Cardiac septum (tissue), 1 donor: ENCODE measurements at places on chromosomes 6 and 20.

DNA sequence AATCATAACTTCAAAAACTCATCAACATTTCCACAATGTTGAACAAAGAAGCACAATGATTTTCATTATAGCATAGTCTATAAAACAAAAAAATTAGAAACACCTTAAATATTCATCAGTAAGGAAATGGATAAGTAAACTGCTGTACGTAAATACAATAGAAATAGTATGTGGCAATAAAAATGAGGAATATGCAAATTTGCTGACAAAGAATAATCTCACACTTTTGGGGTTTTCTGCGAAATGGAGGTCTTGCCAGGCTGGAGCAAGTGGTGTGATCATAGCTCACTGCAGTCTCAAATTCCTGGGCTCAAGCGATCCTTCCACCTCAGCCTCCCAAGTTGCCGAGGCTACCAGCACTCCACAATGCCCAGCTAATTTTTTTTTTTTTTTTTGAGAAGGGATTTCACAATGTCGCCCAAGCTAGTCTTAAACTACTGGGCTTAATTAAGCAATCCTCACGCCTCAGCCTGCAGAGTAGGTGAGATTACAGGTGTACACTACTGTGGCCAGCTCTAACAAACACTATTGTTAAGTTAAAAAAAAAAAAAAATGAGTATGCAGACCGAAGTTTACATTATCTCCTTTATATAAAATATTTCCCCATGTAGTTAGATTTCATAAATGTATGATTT lies 58.8 kb upstream of the SMIM28 start:
- DNase-seq = no peak

DNA sequence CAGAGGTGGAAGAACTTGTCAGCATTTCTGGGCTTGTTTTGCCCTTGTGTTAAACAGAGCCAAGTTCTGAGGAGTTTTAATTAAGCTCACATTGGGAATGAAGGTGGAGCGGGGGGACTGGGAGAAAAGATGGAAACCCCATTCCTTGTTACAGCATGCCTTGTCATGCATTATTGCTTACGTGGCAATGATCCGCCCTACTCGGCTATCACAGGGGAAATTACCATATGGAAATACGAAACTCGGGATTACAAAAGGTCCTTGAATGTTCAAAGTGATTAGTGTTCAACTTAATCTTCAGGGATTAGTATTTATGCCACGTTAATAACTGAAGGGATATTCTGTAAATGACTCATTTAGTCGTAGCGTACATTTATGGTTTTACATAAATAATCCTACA lies 86.4 kb downstream of the MAP3K7 start:
- no peak for DNase-seq

DNA sequence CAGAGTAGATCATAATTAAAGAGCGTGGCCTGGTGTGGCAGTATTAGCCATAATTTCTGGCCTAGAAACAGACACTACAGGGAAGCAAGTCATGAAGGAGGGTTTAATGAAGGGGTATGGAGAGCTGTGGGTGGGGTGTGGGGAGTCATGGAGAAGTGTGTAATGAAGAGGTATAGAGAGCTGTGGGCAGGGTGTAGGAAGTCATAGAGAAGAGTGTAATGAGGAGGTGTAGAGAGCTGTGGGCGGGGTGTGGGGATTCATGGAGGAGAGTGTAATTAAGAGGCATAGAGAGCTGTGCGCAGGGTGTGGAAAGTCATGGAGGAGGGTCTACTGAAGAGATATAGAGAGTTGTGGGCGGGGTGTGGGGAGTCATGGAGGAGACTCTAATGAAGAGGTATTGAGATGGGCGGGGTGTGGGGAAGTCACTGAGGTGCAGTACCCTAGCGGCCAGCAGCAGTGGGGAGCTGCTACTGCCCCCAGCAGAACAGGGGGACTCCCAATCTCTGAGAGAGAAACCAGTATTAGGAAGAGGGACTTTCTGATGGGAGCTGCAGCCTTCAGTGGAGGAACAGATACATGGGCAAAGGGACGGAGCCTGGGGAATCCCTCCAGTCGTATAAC lies 145.4 kb upstream of the FOXA2 start:
- no peak for DNase-seq

GRCh38 chr6:128723667-128724066 lies 159.3 kb upstream of the LAMA2 start:
- DNase-seq = no peak

- DNase-seq = no peak
These were observed 84.0 kb downstream of the ZNF133 start for GRCh38 chr20:18372296-18372695.

DNA sequence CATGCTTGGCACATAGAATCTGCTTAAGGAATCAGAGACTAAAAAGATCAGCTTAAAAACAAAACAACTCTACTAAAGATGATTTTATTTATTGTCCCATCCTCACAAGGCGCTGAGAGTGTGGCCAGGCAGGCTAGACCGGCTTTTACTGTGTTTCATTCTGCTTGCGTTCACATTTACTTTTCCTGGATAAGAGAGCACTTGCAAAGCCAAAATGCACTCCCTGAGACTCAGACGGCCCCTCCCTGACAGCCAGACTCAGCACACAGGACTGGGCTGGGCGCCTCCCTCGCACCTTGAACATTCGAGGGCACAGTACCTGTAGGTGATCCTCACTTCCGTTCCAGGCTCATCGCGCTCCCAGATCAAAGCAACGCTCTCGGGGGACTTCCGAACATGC lies 10.2 kb downstream of the ACSS1 start:
- DNase-seq = peak; percentile 50

DNA sequence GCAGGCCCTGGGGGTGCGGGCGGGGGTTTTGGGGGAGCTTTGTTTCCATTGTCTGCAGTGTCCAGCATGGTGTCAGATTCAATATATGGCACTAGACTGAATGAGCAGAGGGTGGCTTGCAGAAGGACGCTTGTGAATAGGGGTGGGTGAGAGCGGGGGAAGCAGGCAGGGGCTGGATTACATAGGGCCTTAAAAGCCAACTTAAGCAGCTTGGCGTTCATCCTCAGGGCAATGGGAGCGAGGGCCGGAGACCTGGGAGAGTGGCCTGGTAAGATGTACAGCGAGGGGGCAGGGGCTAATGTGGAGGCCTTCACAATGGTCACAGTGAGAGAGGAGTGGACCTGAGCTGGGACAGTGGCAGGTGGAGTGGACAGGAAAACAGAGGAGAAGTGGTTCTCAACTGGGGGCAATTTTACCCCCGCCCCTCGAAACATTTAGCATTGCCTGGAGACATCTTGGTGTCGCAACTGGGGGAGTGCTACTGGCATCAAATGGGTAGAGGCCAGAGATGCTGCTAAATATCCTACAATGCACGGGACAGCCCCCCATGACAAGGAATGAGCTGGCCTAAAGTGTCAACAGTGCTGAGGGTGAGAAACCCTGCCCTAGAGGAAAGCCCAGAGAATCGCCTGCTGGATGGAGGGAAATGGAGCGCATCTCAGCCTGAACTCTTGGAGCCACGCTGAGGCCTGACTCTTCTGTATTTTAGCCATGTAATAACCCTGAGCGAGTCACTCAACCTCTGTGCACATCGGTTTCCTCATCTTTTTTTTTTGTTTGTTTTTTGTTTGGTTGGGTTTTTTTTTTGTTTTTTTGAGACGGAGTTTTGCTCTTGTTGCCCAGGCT lies 15.1 kb upstream of the BAK1 start:
- no peak for DNase-seq
